ENCODE measurements at places on chromosomes 5 and 9.

DNA sequence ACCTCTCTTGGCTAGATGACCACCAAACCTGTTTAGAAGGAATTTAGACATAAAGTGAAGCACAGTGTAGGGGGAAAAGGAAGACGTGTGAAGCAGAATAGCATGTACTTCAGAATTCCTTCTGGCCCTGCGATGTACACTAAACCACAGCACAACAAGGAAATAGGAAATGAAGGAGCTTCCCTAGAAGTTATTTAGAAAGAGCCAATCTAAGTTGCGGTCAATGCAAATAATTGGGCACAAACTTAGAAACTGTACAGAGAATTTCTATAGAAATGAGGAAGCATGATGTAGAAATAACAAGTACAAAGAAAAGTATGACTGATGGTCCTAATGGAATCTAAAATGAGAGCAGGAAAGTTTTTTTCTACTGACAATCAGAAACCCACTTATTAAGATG, 41.5 kb downstream of the ANKRD55 start:
- peak; percentile 78 for DNase-seq

- DNase-seq, result no peak
These were observed 1166.5 kb upstream of the CDH18 start for GRCh38 chr5:21154526-21154925.

- DNase-seq, result no peak
These were observed 3.1 kb downstream of the SRD5A1 start for GRCh38 chr5:6636293-6636692.

GRCh38 chr5:9409413-9409960, 136.4 kb downstream of the SEMA5A start:
- DNase-seq, result no peak

DNA sequence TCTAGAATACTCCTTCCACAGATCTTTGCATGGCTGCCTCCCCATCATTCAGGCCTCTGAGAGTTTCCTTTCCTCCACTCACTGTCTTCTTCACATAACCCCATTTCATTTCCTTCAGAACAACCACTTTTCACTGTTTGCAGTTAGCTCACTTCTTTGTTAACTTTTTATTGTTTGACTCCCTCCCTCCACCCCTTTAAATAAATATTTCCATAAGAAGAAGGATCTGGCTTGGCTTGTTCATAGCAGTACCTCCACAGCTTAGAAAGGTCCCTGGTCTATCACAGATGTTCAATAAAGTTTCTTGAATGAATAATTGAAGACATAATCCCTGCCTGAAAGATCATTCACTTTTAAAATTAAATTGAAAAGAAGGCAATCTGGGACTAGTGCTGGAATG, 661.6 kb downstream of the ACTL7B start:
- no peak for DNase-seq

- no peak for DNase-seq
These were observed 39.7 kb downstream of the EGFLAM start for GRCh38 chr5:38297830-38298608.

- no peak for DNase-seq
These were observed 42.3 kb upstream of the MAP1B start for GRCh38 chr5:72064801-72065570.

DNA sequence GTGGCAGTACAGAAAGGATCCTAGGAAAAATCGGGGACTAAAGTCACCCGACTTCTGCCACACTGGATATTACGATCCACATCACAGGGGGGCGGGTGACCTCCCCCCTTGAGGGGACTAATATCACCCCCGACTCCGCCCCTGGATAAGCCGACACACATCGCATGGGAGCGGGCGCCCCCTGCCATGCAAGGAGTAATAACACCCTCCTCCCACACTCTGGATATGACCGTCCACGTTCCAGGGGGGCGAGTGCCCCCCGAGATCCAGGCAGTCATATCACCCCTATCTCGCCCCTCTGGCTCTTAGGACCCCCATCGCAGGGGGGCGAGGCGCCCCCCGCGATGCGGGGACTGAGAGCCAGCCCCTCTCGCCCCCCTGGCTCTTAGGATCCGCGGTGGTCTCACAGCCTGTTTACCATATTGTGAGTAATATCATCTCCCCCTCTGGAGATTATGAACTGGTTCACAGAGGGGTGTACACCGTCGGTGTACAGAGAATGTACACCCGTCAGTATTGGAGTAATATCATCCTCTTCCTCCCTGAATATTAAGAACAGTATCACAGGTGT, 423.0 kb downstream of the DIRAS2 start:
- DNase-seq, result peak; percentile 70

GRCh38 chr5:66595756-66596635, at the start of gene MAST4:
Gene MAST4 (plus strand): TSS chr5:66596393. CDS start chr5:66596656, 263 bp downstream.
- peak; percentile 92 for DNase-seq

GRCh38 chr9:99231711-99232110, 9.6 kb downstream of the SEC61B start:
- DNase-seq, result peak; percentile 53

DNA sequence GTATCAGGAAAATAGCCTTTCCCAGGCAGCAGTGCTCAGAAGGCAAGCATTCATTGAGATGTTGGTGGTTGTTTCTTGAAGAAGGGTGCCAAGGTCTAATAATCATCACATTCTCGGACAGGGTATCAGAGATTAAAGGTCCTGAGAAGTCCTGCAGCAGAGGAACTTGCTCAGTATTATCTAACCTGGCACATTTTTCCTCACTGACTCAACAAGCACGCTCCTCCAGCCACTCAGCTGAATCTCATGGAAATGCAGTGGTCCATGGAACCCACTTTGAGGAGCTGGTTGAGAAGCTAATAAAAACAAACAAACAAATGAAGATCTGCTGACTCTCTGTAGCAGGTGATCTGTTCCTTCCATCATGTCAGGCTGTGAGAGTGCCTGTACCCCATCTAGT, 35.3 kb upstream of the ICE1 start:
- no peak for DNase-seq

- DNase-seq, result no peak
These were observed 35.5 kb downstream of the OR2Y1 start for GRCh38 chr5:180704362-180704761.

DNA sequence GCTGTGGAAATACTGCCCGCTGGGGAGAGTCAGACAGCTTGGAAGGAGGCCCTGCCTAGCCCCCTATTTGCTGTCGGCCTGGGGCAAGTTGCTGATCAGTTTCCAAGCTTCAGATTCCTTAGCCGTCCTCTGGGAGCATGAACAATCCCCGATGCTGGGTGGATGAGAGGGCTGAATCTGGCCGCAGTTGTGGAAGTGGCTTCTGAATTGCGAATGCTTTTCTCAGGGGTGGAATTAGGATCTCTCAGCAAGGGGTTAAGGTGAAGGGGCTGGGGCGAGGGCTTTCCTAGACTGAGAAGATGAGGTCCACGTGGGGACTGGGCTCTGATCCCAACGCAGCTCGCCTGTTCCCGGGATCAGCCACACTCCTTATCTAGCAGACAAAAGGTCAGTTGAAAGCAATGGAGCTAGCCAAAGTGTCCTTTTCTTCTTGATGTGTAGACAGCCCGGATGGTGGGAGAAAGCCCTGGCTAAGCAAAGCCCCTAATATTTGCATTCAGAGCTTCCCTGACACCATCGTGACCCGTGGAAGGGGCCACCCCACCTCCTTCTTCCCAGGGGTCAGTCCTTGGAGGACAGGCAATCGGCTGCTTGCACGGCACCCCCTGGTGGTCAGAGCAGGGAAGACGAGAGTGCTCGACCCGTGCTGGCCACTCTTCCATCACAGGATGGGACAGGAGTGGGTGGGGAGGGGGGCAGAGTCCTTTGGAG, 54.9 kb downstream of the COL15A1 start:
- peak; percentile 88 for DNase-seq

DNA sequence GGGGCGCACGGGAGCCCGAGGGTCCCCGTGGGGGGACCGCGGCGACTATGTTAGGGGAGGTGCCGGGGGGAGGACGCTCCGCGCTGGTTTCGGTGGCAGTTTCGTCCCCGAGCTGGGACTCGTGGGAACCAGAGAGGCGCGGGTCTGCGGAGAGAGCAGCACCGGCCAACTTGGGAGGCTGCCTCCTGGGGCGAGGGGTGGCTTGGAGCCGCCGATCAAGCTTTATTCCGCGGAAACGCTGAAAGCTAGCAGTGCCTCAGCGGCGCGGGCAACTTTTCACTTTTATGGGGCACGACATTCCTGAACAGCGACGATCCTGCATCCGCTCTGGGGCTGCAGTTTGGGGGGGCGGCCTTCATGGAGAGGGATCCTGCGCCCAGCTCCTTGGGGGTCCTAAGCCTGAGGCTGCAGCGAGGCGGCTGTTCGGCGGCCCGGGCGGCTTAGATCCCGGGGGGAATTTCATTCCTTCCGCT, 369 bp downstream of the OCLN start:
- DNase-seq, result peak; percentile 44

DNA sequence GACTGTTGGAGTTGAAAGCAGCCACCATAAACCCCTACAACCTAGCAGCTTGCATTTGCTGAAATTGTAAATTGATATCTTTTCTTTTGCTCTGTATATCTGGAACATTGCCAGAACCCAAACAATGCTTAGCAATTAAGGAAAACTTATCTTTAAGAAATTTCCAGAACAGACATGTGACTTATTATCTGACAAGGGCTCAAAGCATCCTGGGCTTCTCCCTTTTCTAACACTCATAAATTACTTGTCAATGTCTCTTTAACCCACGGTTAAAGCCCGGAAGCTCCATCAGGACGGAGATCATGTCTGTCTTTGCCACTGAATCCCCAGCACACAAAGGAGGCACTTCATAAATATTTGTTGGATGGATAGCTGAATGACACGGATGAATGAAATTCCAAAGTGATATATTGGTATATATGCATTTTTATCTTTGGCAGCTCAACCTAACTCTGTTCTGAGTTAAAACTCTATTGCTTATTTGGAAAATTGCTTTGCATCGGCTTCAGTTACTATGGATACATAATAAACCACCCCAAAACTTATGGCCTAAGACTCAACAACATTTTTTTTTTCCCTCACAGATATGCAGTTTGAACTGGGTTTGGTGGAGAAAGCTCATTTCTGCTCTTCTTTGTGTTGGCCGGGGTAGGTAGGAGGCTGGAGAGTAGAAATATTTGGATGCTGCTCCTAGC, 103.1 kb upstream of the CLINT1 start:
- DNase-seq, result no peak

DNA sequence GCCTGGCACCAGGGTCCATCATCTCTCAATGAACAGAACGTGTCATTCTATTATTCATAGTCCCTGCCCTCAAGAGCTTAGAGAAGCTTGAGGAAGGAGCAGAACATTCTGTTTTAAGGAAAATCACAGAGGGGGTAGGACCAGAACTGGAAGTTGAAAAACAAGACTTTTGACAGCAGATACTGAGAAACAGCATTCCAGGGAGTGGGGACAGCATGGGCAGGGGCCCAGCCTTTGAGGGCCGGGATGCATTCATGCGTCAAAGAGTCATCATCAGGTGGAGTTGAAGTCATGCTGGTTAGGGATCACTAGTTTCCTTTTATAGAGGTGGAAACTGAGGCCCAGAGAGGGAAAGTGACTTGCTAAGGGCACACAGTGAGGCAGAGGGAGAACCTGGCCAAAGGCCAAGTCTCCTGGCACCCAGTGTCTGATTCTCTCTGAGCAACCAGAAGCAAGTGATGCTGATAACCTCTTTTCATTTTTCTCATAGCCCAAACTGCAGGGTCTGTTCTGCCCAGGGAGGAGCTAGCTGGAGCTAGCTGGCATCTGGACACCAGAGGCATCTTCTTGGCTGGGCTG, 41.5 kb upstream of the STXBP1 start:
- DNase-seq, result no peak

GRCh38 chr9:92762781-92763708, 1.6 kb downstream of the BICD2 start:
- DNase-seq, result no peak

DNA sequence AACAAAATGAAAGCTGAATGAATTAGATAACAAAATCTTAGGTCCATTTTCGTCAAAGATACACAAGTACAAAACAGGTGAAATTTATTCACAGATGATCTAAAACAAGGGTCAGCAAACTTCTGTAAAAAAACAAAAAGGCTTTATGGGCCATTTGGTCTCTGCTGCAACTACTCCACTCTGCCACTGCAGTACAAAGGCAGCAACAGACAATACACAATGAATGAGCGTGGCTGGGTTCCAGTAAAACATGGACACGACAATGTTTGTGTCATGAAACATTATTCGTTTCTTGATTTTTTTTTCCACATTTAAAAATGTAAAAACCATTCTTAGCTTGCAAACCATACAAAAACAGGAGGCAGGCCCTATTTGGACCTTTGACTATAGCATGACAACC, 71.9 kb downstream of the ECPAS start:
- no peak for DNase-seq

GRCh38 chr9:127196826-127197145, 67.8 kb upstream of the GARNL3 start:
- DNase-seq, result no peak

- DNase-seq, result no peak
These were observed 62.3 kb upstream of the ZFR start for GRCh38 chr5:32506799-32507198.

DNA sequence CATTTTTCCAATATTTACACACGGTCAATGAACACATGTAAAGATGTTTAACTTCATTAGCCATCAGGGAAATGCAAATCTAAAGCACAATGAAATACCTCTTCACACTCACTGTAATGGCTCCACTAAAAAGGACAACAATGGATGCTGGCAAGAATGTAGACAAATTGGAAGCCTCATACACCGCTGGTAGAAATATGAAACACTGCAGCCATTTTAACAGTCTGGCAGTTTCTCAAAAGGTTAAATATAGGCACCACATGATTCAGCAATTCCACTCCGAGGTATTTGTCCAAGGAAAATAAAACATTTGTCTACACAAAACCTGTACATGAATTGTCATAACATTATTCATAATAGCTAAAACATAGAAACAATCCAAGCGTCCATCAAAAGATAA, 20.0 kb downstream of the RNF145 start:
- no peak for DNase-seq

- peak; percentile 63 for DNase-seq
These were observed 137.1 kb downstream of the FGF1 start for GRCh38 chr5:142548739-142549275.

DNA sequence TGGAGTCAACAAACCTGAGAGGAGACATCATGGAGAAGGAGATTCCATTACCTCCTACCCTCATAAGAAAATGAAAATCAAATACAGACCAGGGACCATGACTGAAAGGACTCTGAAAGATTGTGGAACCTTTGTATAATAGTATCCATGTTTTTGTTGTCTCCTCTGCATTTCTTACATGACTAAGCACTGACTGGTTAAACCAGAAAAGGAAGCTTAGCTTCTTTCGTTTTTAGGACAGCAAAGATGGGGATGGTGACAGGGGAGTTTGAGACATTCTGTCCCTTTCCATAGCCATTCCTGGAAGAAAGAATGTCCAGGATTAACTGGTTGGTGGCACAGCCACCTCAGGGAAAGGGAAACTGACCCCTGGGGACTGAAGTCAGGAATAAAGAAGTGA, 22.2 kb downstream of the ITGA1 start:
- DNase-seq, result peak; percentile 17

GRCh38 chr5:157478726-157479125, 18.7 kb downstream of the NIPAL4 start:
- no peak for DNase-seq

- no peak for DNase-seq
These were observed 20.1 kb downstream of the SPAAR start for GRCh38 chr9:35929453-35929718.
